Fibroblast of skin of scalp (primary cell): ENCODE measurements at places on chromosomes 5 and 9.

DNA sequence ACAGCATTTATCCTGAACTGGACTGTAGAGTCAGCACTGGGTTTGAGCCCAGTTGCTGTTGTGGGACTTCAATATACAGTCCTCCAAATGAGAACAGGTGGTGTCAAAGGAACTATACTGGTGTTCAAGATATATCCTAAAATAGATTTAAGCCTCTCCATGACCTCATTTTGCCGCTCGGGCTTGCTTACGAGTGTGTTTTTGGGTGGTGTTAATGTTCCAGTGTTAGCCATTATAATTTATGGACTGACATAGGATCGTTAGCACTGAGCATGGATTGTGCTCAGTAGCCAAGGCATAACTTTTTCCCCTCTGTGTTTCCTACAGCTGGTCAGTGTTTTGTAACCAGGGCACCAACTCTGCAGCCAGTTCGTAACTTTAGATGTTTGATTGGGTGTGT, 306.6 kb downstream of the SPATA31D1 start:
- no peak for DNase-seq

DNA sequence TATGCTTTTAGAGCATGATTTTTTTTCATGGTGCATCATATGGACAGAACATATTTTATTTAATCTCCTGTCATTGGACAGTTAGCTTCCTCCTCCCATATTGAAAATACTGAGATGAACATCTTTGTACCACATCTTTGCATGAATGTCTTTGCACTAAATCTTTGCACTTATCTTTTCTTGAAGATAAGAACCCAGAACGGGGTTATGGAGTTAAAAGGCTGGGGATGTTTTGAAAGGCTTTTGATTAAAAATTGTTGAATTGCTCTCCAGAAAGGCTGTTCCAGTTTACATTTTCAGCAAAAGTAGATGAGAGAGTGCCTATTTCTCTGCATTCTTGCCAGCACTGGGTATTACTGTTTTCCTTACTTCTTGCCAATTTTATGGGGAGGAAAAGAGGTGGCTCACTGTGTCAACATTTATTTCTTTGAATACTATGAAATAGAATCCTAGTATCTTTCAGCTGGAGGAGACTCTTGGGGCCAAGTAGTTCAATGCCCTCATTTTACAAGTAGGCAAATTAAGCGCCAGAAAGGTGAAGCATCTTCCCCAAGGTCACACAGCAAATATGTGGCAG, 7.2 kb downstream of the NCS1 start:
- no peak for DNase-seq

- DNase-seq: peak; percentile 17
These were observed 12.0 kb upstream of the AOPEP start for GRCh38 chr9:94714494-94714893.

- no peak for DNase-seq
These were observed 255.5 kb downstream of the CAAP1 start for GRCh38 chr9:26637101-26637500.

GRCh38 chr9:23232831-23233230, 593.2 kb downstream of the ELAVL2 start:
- no peak for DNase-seq

- DNase-seq: no peak
These were observed 5.6 kb downstream of the GADD45G start for GRCh38 chr9:89610391-89610925.

GRCh38 chr5:164051745-164052144, 546.3 kb downstream of the MAT2B start:
- DNase-seq: peak; percentile 29
